NCI-H1092 treated with DMSO at 0.1 percent for 48 hours (cell line): ENCODE measurements at places on chromosomes 6 and 20.

DNA sequence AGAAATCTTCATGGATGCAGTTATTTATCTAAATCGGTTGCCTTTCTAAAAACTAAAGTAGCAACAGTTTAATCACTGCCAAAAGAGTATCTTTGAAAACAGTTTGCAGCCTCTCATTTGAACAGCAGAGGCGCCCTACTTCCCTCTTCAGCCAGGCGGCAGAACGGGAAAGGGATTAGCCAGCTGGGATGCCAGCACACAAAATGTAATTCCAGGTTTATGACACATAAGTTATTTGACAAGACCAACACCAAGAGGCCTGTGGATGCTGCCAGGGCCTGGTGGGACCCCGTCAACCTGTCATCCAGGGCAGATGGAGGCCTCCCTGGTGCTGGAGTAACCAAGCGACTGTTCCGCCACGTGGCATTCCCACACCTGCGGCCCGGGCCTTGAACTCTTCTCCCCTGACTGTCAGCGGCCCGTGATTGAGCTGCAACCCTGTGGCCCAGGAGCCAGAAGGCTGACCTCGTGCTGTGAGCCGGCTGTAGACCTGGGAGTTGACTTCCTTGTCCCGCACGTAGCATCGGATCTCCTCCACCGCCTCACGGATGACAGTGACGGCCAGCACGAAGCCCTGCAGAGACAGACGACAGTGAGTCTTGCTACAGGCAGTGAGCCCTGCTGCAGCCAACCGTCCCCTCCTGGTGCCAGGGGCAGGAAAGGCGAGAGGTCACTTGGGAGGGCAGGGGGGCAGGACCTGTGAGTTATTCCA is 55.5 kb downstream of the ATP9A start:
- DNase-seq: no peak

DNA sequence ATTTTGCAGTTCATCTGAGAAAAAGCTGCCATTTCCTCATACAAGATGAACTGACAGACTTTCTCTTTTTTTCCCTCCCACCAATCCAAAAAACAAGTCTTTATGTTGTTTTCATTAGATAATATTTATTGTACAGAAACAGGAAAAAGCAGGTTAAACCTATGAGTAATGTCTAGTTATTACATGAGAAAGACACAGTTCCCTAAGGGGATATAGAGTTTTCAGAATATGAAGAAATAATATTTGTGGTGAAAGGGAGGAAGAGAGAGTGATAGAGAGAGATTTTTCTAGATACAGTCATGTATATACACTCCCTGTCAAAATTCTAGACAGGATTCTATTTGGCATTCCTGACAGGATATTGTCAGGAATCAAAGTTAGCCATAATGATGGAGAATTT is 392.4 kb downstream of the BMP2 start:
- no peak for DNase-seq

DNA sequence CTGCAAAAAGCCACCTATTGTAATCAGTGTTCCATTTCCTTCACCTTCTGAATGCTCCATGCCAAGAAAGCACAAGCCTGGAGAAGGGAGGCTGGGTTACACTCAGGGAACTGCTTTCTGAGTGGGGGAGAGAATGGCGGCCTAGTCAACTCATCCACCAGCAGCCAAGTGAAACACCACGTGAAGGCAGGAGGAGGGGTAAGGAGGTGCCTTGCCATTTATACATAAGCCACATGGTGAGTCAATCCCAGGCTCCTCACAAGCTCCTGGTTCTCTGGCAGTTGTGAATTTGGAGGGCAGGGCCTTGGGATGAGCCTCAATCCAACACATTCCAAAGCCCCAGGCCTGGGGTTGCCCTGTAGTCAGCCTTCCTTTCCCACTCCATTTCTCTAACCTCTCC is 149.4 kb downstream of the CD24 start:
- no peak for DNase-seq

GRCh38 chr6:126010040-126010439 is 23.7 kb downstream of the TRMT11 start:
- no peak for DNase-seq

DNA sequence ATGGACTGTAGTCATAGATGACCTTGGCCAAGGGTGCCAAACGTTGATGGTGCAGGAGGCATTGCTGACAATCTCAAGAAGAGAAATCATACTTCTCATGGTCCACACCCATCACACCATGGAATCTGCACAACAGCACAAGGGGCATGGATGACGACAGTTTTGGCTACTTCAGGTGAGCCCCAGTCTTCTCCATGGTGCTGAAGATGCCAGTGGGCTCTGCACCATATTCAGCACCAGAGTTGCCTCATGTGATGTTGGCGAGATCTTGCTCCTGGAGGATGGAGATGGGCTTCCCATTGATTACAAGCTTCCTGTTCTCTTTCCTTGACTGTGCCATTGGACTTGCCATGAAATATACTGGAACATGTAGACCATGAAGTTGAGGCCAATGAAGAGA is 188.9 kb downstream of the NRN1 start:
- DNase-seq: no peak

- no peak for DNase-seq
Measured at GRCh38 chr6:34179106-34179720, 33.3 kb upstream of the GRM4 start.

GRCh38 chr20:13338999-13339411 is 117.9 kb downstream of the ISM1 start:
- DNase-seq: no peak

DNA sequence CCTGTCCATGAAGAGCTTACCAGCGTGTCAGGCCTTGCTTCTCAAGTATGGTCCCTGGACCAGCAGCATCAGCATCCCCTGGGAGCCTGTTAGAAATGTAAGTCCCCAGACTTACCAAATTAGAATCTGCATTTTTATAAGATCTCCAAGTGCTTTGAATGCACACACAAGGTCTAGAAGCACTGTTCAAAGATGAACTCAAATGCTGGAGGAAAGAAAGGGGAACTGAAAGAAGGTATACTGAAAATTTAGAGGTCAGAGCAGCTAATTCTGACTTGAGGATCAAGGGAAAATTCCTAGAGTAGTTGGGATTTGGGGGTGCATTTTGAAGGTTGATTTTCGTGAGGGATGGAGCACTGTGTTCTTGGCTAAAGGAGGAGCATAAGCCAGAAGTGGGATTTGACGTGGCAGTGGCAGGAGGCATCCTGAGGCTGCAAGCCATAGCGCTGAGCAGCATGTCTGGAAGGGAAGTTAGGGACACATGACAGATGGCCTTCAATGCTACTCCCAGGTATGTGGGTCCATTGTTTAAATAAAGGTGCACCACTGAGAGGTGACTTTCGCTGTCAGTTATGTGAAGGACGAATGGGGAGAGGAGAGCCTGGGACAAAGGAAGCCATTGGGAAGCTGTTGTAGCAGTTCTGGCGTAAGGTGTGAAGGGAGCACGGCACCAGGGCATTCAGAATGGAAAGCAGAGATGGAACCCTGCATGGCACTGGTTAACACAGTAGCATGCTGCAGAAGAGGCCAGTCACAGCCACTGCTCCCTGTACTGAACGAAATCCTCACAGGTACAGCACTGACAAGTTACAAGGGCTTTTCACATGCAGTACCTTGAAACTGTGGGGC is 36.2 kb downstream of the ARMC2 start:
- DNase-seq: no peak

GRCh38 chr6:157128235-157128775 is 195.0 kb downstream of the TMEM242 start:
- no peak for DNase-seq

DNA sequence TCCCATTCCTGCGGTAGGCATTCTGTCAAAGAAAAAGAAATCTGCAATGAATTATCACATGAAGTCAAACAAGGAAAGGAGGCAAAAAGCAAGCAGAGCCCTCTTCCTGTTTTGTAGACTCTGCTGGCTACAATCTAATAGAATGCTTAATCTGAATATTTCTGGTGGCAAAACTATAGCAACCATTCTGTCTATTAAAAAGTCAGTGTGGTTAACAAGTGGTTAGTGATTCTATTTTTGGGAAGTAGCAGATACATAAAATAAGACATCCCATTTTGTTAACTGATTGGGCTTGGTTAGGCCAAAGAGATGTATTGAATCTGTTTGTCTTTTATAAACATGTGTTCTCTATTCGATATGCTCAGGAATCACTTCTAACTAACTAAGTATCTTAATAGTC is 442.3 kb downstream of the CDC5L start:
- no peak for DNase-seq
